ENCODE measurements at places on chromosomes 7 and 10.

GRCh38 chr10:93652857-93653256 lies 40.5 kb downstream of the PDE6C start:
- DNase-seq: peak; percentile 37

- DNase-seq: no peak
Observed at GRCh38 chr10:95755511-95756004, 405 bp upstream of the ENTPD1 start.

DNA sequence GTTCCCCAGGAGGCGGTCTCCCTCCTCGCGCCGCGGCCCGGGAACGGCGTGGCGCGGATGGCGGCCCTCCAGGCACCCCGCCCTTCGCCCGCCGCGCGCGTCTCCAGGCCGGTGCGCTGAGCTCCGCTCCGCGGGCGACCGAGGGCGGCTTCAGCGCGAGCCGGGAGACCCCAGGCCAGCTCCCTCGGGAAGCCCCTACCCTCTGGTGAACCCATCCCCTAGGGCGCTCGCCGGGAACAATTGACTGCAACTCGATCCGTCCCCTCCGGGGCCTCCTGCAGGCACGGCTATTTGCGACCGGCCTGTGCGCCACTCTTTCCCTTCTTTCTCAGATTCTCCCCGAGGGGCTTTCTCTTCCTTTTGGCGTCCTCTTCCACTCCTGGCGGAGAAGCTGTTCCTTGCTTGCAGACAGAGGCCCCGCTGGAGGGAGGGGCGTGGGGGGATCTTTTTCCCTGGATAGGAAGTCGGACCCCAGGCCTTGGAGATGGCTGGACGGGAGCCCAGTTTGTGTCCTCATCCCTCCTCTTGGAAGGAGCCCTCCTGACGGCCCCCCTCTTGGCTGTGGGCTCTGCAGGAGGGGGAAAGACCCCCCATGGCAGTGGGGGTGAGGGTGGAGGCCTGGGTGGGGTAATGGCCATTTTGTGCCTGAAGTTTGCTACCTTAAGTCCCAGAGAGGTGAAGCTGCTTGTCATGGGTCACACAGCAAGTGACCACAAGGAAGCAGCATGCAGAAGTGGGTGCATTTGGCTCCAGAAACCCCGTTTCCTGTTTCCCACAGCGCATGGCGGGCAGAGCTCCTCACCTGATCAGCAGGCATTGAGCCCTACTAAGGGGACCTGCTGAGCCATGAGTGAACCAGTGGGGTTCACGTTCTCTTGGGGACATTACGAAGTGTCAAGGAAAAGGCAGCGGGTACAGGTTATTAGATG lies 171.2 kb upstream of the TNRC18 start:
- peak; percentile 48 for DNase-seq

DNA sequence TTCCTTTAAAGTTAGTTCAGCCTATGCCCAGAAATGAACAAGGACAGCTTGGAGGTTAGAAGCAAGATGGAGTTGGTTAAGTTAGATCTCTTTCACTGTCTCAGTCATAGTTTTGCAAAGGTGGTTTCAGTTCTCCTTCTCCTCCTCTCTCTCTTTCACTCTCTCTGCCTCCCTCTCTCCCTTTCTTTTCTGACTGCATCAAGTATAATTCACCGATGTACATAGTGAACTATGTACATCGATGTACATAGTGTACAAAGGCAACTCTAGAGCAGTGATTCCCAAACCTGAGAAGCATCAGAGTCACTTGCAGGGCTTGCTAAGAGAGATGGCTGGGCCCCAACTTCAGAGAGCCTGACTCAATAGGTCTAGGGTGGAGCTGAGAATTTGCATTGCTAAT lies 1259.7 kb downstream of the TYW1 start:
- no peak for DNase-seq

DNA sequence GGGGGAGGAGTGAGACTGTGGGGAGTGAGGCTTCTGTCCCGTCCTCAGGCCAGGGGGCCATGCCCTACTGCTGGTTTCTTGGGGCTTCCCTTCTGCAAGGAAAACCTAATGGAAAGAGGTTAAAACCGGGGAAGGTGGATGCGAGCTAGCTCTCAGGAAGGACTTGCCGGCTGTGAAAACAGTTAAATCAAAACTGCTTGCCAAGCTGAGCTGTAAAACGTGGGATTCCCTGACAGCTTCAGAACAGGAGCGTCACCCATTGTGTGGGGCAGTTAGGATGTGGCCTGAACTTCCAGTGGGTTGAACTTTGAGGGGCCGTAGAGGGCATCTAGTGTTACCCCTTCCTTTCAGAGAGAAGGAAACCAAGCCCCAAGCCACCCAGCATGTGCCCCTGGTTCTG lies 13.1 kb downstream of the TSPAN15 start:
- no peak for DNase-seq

DNA sequence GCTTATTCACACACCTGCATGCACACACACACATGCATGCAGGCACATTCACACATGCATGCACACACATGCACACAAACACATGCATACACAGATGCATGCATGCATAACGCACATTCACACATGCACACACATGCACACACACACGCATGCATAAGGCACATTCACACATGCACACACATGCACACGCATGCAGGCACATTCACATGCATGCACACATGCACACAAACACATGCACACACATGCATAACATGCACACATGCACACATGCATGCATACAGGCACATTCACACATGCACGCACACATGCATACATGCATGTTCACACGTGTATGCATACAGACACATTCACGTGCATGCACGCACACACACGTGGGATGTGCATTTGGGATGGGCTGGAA lies 165.8 kb downstream of the PAXIP1 start:
- no peak for DNase-seq

GRCh38 chr7:45384499-45384898 lies 189.7 kb upstream of the ADCY1 start:
- DNase-seq: peak; percentile 20

DNA sequence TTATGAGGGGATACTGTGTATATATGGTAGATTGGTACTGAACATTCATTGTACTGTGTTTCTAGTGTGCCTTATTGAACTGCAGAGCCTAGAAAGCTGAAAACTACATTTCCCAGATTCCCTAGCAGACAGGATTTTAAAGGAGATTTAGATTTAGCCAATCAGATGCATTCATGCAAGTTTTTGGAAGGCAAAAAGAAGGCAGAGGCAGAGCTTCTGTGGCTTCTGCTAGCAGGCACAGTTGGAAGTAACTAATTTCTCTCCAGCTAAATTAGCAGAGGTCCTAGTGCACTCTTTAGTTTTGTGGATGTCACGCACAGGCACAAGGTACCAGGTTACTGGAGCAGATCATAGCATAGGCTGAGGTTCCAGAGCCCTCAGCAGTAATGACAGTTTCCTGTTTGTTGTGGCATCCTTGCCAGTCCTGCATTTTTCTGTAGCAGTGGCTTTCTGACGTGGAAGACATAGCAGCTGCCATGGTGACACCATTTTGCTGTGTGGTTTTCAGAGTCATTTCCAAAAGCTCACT lies 83.7 kb upstream of the CCDC71L start:
- no peak for DNase-seq

DNA sequence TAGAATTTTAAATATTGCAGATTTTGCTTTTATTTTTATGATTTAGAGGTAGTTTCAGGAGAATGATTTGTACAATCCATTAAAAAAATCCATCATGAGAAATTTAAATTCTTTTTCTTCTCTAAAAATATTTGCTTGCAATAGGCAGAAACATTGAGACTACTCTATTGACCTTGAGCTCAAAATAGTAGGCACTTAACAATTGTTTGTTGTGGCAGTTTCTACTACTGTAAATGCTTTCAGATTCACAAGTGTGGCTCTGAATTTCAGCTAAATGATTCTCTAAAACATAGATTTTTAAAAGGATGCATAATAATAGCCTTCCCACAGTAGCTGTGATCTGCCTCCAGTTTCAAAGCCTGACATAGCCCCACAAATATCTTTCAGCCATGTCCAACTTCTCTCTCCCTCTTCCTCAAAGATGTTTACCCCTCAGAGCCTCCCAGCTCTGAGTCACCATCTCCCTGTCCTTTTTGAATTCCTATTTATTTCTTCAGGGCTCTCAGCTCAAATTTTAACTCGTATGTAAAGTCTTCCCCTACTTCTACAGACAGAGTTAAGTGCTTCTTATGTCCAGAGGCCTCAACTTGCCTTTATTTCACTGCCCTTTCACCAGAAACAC lies 160.5 kb downstream of the AOAH start:
- DNase-seq: peak; percentile 13

- peak; percentile 11 for DNase-seq
Observed at GRCh38 chr10:29055101-29055500, 233.8 kb upstream of the LYZL1 start.

GRCh38 chr10:117663750-117664149 lies 121.2 kb downstream of the EMX2 start:
- peak; percentile 66 for DNase-seq

- peak; percentile 50 for DNase-seq
Observed at GRCh38 chr7:108181073-108181985, 51.2 kb upstream of the LAMB4 start.

GRCh38 chr10:24958721-24959381 lies 6.4 kb upstream of the PRTFDC1 start:
- peak; percentile 52 for DNase-seq

GRCh38 chr7:55309040-55309991 lies 55.8 kb upstream of the LANCL2 start:
- no peak for DNase-seq

DNA sequence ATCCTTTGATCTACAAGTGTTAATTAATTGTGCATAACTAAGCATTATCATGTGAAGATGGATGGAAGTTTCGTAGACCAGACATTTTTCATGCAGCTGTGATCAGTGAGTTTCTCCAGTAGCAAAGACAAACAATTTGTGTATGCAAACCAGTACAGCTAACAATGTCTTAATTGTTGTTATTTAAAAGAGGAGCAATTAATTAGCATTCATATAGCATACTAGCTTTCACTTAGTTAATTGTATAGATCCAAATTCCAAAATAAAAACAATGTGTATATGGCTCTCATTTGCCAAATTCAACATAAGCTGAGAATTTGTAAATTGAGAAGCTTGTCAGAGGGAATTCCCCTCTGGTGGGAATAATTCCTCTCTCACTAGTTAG lies 22.6 kb upstream of the PRKCQ start:
- DNase-seq: no peak

GRCh38 chr7:127745445-127745844 lies 93.5 kb downstream of the SND1 start:
- no peak for DNase-seq

- peak; percentile 31 for DNase-seq
Observed at GRCh38 chr7:95045236-95045923, 138.0 kb downstream of the PPP1R9A start.

- peak; percentile 35 for DNase-seq
Observed at GRCh38 chr7:41832941-41833340, 130.1 kb upstream of the INHBA start.

DNA sequence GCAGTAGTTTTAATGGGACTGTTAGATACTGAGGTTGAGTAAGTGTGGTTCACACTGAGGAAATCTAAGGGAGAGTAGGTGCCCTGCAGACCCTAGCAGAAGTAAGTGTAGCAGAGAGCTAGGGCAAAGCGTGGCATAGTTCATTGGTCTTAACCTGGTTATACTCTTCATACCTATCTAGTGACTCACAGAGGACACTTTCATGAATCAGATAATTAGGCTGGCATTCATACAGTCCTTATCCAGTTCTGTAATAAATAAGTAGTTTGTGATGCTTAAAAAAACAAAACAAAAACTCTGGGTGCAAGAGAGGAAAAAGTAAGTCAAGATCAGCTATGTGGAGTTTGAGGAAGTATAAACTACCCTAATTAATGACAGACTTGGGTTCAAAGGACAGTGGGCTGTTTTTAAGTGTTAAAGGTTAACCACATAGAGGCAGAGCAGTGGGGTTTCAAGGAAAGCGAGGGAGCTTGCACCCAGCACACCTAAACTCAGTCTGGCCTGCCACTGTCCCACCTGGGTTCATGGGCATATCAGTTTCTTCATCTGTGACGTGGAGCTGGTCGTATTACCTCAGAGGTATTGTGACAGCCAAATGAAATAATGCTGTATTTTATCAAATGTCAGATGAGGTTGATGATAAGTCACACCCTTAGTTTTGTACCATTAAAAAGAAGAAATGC lies 27.1 kb downstream of the LMTK2 start:
- DNase-seq: peak; percentile 60

GRCh38 chr7:444606-445005 lies 75.0 kb downstream of the PDGFA start:
- DNase-seq: no peak

- DNase-seq: no peak
Observed at GRCh38 chr7:91620827-91621226, 259.7 kb downstream of the MTERF1 start.

DNA sequence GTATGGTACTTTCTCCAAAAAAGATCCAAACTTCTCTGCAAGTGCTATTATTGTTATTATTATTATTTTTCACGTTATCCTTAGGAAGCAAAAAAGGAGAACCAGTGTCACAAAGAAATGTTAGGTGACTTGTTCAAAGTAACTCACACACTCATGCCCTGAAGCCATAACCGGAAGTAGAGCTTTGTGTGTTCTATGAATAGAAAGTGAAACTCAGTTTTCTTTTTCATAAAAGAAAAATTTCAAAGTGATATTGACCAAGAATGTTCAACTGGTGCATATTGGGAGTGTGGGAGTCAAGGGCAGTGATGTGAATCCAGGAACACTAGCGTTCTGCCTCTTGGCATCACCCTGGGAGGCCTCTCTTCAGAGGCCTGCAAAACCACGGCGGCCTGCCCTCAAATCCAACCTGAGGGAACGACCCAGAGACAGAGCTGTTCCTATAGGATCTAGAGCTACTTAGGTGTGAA lies 106.1 kb downstream of the PRKCQ start:
- peak; percentile 10 for DNase-seq

- peak; percentile 35 for DNase-seq
Observed at GRCh38 chr7:140506788-140507464, 27.6 kb upstream of the MKRN1 start.

DNA sequence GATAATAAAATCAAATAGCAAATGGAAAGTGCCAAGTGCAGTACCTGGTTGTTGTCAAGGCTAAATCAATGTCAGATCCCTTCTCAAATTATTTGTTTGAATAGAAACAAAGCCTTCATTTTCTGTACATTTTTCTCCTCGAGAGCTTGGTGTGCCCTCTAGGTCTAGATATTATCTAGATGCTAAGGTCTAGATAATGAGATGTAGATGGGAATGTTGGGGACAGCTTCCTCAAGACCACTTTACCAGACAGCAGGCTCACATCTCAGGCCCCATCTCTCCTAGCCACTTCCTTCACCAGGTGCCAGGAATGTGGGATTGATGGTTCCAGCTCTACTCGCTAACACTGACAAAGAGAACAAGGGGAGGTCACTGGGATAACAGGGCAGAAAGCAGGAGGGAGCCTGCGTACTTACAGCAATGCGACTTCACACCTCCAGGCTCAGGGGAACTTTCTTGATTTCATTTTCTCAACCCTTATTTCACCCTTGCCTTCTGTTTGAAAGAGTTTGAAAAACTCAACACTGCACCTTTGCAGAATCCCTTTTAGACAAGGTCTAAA lies 451.4 kb upstream of the VSTM2A start:
- DNase-seq: no peak
